ENCODE measurements at places on chromosomes 5 and 9.
A peak's percentile ranks its signal among the peaks of the same experiment; 100 is the strongest.

GRCh38 chr5:75681125-75681830, 36.0 kb downstream of the POC5 start:
- no peak for DNase-seq

- DNase-seq: no peak
Measured at GRCh38 chr5:134273642-134274395, 47.9 kb upstream of the PPP2CA start.

DNA sequence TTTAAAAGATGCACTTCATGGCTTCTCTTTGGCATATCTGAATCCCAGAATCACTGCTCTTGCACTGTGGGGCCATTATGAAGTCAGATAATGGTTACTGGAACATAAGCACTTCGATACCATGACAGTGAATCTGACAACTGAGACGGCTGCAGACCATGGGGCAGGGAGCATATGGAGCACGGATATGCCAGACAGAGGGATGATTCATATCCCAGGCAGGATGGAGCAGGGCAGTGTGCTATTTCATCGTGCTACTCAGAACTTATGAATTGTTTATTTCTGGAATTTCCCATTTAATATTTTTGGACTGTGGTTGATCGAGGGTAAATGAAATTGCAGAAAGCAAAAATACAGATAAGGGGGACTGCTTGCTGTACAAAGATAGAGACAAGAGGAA, 145.0 kb downstream of the EGFLAM start:
- DNase-seq: no peak

DNA sequence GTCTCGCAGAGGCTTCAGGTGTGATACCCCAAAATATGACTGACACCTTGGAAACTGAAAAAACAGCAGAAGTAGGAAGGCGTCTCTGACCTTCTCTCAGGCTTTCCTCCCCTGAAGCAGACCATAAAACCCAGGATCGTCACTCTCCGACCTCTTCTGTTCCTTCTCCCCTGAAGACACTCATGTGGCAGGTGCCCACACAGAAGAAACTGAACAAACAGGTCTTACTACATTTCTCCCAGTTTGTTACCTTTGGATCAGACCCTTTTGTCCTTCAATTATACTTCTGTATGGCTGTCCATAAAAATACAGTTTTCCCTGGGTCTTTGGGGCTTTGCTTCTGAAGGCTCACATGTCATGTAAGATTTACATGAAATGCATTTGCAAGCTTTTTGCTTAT, 10.3 kb upstream of the PRUNE2 start:
- no peak for DNase-seq

- peak; percentile 89 for DNase-seq
Measured at GRCh38 chr9:131739959-131740648, at the start of gene RAPGEF1. TSS of gene RAPGEF1 (minus strand) at chr9:131740076. CDS start at chr9:131739830, 246 bp downstream.

GRCh38 chr9:28155671-28156070, 582.4 kb upstream of the C9orf72 start:
- DNase-seq: no peak

DNA sequence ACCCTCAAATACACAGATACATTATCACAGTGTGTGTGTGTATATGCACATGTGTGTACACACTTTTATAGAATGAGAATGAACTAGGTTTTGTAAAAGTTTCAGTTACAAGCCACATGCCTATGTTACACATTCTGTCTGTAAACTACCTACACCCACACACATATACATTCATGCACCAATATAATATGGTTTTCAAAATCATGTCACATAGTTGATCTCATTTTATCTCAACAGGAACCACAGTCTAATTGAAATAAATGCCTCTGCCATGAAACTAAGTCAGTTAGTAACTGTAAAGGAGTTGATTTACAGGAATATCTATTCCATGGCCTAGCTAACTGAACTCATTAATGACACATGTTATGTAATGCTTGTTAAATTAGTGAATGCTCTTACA, 646.6 kb downstream of the PDE4D start:
- DNase-seq: no peak

DNA sequence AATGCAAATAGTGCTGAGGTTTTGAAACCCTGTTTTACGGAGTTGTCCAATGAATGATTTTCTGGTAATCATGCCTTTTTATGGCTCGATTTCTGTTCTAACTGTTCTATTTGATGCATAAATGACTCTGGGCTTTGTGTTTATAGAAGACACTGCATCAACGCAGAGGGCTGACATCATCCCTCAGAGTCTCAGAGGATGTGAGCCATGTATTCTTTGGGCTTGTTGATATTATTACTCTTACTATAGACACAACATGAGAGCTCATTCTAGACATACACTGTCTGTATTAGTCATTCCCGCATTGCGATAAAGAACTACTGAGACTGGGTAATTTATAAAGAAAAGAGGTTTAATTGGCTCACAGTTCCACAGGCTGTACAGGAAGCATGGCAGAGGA, 31.6 kb downstream of the CDH6 start:
- DNase-seq: no peak

DNA sequence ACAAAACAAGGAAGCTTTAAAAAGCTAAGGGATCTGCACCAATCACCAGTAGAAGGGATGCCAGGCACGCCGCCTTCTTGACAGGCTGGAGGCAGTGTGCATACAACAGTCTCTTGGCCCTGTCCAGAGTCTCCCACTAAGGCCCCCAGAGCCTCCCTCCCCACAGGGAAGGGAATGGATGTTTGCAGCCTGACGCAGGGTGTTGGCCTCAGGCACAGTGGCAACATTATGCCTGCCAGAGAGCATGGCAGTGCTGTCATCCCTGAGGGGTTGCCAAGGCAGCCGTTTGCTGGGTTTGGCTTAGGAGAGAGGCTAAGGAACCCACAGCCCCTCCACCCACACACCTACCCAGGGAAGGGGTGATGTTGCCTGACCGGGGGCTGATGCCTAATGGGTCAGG, 4.8 kb downstream of the HBEGF start:
- no peak for DNase-seq

DNA sequence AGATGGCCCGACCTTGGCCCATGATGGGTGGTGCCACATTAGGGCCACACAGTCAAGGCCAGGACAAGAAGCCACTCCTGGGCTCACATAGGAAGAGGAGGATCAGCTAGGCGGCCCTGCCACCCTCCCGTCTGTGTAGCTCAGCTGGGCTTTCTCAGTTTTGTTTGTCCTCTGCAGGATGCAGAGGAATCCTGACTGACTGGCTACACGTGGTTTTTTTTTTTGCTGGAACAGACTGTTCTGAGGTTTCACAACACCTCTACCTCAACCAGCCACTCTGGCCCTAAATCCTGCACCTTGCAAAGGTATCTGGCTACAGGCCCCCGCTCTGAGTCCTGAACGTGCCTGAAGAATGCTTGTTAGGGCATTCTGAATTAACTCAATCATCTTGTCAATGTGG, 88.3 kb upstream of the MSX2 start:
- DNase-seq: no peak

DNA sequence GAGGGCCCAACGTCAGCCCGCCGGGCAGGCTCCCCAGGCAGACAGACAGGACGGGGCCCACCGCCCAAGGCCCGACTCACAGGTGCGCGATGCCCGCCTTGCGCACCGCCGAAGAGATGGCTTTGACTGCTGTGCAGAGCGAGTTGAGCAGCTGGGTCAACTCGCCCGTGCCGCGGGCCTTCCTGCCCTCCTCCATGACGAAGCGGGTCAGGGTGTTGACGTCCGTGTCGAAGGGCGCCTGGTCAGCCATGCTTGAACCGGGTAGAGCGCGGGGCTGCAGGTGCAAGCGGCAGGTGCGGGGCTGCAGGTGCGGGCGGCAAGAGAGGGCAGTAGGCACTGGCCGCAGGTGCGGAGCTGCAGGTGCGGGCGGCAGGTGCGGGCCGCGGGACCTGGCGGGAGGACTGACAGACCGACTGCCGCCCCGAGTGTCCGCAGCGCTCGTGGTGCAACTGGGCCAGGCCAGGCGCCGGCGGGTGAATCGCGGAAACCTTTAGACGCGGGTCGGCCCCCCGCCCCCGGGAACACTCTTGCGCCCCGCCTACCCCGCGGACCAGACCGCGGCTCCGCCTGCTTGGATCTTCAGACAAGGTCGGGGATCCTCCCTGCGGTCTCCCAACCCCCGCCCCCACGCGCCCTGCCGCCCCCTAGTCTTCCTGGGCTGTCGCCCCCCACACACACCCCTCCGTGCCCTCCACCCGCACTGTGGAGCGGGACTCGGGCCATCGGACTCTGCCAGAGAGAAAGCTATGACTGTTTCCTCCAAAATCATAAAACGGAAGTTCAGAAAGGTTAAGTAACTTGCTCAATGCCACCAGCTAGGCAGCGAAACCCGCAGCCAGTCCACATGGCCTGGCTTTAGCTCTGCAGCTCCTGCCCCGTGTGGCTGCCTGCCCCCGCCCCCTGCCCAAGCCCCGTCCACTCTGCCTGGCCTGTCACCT, at the start of gene FBP1:
Gene FBP1, minus strand, starts transcription at position 458 of the 938 bp plus-strand sequence. Its CDS starts 208 bp downstream, at position 250.
- DNase-seq: peak; percentile 42

- no peak for DNase-seq
Measured at GRCh38 chr9:124946167-124946566, 5.3 kb upstream of the GOLGA1 start.

DNA sequence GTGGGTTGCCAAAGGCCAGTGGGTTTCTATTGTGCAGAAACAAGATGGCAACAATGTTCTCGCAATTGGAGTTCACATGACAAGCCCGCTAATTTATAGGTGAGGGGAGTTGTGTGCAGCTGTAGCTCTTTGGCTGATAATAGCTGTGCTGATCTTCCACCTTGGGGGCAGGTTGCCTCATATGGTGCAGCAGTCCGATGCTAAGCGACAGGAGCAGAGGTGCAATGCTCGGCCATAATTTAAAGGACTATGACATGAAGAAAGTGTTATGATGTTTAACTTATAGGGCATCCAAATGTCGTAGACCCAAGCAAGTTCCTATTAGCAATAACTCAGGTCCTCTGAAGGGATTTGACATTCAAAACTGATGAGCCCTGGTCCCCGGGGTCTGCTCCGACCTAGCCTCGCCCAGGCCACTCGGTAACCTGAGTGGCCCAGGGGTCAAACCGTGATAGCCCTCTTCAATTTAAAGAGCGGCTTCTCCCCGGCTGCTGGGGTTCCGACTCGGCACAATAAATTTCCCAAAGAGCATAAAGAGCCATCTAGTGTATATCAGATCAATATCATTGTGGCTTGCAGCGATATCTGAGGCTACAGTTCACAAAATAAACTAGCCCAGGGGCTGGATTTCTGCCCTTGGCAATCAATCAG, 724.0 kb downstream of the IRX1 start:
- no peak for DNase-seq

- no peak for DNase-seq
Measured at GRCh38 chr9:69594180-69594579, 78.0 kb downstream of the APBA1 start.

- no peak for DNase-seq
Measured at GRCh38 chr9:82997476-82998140, 65.3 kb downstream of the RASEF start.

GRCh38 chr5:157351802-157352092, 85.8 kb downstream of the CYFIP2 start:
- no peak for DNase-seq

GRCh38 chr5:3261081-3261480, 334.6 kb upstream of the IRX1 start:
- no peak for DNase-seq

- no peak for DNase-seq
Measured at GRCh38 chr5:110435207-110435606, 291.3 kb downstream of the TMEM232 start.

- DNase-seq: no peak
Measured at GRCh38 chr5:164481270-164481669, 975.9 kb downstream of the MAT2B start.

GRCh38 chr9:116713271-116713670, 26.2 kb downstream of the TRIM32 start:
- no peak for DNase-seq

- DNase-seq: no peak
Measured at GRCh38 chr9:83372957-83373356, 165.2 kb downstream of the FRMD3 start.

DNA sequence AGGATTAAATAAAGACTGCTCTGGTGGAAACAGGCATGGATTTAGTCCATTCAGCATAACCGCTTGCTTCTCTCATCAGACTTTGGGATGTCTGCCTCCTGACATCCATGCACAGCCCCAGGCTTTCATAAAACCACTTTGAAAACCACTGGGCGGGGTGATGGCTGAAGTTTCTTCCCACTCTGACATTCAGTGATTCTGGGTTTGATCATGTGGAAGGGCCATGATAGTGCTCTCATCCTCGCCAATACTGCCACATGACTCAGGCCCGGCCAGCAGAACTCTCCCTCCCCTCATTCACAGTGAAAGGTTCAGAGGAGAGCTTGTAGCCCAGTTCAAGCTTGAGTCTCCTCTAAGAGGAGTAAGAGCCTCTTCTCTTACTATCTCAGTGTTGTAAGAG, 29.6 kb upstream of the GLRA1 start:
- no peak for DNase-seq

- DNase-seq: no peak
Measured at GRCh38 chr9:134992755-134993124, 75.0 kb upstream of the FCN1 start.

DNA sequence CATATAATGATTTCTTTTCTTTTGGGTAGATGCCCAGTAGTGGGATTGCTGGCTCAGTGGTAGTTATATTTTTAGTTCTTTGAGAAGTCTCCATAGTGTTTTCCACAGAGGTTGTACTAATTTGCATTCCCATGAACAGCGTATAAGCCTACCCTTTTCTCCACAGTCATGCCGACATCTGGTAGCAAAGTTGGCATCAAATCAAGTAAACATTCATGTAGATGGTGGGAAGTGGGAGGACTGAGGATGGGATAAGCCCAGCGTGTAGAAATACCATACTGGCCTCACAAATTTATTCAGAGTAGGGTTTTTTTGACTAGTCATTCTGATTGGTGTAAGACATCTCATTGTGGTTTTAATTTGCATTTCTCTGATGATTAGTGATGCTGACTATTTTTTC, 115.4 kb downstream of the EGFLAM start:
- DNase-seq: no peak

DNA sequence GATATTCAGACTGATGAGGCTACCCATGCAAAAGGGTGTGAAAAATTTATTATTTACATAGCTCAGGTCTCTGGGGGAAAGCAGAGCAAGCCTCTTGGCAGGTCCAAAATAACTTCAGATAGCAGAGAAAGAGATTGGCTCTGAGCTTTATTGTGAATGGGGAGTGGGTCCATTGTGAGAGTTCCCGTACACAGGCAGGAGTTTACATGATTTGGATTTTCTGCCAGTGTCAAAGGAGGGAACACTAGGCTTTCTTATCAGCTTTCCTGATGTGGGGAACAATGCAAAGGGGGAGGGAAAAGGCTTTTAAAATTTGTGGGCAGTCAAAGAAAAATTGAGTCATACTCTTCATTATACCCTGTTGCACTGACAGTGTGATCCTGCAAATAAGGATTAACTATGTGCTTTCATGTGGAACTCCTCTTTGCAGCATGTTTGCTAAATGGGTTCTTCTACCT, 615.0 kb upstream of the RIOK2 start:
- no peak for DNase-seq

DNA sequence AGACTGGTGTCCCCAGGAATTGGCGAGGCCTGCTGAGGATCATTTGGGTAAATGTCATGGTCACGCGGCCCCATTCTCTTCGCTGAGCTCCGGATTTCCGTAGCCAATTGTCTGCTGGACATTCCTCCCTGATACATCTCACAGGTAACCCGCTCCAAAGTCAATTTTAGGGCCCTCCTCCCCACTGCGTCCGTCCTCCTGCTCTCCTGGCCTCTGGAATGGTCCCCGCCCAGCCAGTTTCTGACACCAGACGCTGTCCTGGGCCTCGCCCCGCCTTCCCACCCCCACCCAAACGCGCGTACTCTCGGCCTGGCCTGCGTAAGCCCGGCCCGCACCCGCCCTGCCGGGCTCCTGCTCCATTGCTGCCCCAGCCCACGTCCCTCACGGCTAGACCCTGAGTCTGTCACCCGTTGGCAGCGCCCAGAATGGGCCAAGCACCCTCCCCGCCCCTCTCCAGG, 202.0 kb downstream of the AUH start:
- no peak for DNase-seq
